ENCODE measurements at places on chromosomes 11 and 22.

DNA sequence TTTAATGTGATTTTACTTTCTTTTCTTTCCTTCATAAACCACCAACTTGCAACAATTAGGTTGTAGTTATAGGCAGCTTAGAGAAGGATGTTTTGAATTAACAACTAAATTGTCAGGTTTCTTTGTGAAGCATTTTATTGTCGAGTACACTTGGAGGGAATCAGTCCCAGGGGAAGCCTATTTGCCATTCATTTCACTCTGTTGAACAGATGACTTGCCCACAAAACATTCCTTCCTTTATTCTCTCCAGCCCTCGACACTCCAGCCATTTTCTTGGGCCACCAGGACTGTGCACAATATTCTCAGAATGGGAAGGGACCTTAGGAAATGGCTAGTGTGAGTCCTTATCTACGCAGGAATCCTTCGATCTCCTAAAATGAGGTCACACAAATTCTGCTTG is 620.6 kb downstream of the SOX6 start:
- DNase-seq, result no peak

- no peak for DNase-seq
Observed at GRCh38 chr11:46387919-46388618, 3.5 kb downstream of the CHRM4 start.

DNA sequence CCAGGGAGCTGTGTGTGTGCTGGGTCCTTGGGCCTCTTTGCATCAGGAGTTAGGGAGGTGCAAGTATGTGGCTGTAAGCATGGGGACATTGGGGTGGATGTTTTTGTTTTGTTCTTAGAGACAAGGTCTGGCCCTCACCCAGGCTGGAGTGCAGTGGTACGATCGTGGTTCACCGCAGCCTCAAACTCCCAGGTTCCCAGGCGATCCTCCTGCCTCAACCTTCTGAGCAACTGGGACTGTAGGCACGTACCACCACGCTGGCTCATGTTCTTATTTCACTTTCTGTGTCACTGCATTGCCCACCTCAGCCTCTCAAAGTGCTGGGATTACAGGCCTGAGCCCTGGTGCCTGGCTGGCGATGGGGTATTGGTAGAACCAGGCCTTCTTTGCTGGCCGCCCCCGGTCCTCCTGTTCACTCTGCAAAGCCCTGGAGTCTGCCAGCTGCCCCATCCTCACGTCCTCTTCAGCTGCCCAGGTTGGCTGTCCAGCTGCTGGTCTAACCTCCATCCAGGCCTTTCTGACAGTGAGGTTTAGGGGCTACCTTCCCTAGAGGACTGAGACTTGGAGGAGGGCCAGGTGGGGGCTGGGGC is 851 bp upstream of the GRAMD4 start:
- DNase-seq, result no peak

- DNase-seq, result no peak
Observed at GRCh38 chr11:46026606-46027293, 94.5 kb downstream of the PHF21A start.

GRCh38 chr22:41249442-41249841 is 8.7 kb upstream of the CHADL start:
- DNase-seq, result no peak

GRCh38 chr11:93852242-93852641 is 1.8 kb upstream of the VSTM5 start:
- DNase-seq, result no peak

GRCh38 chr11:68689737-68690625 is 5.6 kb downstream of the GAL start:
- no peak for DNase-seq

- DNase-seq, result no peak
Observed at GRCh38 chr11:88378422-88379066, 41.0 kb upstream of the CTSC start.

DNA sequence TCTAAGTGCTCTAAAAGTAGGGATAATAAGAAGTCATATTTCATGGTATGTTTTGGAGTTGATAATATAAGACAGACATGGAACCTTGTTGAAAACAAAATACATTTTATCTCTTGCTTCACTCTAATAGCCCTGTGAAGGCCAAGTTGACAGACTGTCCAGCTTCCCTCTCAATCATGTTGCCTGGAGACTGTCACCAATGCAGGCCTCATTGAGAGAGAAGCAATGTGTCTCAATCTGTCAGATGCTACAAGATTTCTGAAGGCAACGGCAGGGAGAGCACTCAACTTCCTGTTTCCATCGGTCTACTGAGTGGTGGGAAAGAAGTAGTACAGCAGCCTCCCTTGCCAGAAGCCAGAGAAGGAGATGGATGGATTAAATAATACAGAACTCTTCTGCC is 23.6 kb upstream of the FJX1 start:
- no peak for DNase-seq

GRCh38 chr11:45794169-45794568 is 10.8 kb upstream of the SLC35C1 start:
- no peak for DNase-seq

DNA sequence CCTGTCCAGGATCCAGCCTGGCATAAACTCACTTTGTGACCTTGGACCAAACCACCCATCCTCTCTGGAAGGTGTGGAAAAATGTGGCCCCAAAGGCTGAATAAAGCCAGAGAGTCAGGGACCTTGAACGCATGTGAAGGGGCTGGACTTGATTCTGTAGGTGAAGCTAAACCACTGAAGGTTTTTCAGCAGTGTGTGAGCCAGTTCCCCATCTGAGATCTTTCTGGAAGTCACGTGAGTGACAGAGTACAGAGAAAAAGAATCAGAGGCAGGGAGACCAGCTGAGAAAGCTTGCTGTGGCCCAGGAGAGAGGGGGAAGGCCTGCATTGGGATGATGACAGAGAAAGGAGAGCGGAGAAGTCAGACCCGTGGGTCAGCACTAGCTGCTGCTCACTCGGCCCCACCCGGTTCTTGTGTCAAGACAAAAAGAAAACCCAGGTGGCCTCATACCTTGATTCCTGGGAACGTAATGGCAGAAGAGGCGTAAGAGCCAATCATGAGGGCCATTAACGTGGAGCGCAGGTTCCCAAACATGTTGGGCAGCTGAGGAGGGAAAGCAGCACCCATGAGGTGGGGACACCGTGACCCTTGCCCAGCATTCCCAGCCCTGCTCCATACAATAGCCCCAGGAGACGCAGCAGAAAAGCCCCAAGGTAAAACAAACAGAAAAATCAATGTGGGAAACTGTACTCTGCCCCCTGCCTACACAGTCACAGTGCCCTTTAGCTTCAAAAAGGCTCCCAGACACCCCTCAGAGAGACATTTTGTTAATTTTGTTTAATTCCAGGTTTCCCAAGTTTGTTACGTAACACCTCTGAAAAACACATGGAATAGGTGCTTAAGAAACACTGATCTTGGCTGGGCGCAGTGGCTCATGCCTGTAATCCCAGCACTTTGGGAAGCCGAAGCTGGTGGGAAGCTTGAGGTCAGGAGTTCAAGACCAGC is 17.9 kb downstream of the SLC43A1 start:
- DNase-seq, result no peak

- no peak for DNase-seq
Observed at GRCh38 chr11:121473064-121473777, 20.5 kb upstream of the SORL1-AS1 start.

- DNase-seq, result no peak
Observed at GRCh38 chr11:72736452-72737069, 15.6 kb downstream of the ARAP1 start.

DNA sequence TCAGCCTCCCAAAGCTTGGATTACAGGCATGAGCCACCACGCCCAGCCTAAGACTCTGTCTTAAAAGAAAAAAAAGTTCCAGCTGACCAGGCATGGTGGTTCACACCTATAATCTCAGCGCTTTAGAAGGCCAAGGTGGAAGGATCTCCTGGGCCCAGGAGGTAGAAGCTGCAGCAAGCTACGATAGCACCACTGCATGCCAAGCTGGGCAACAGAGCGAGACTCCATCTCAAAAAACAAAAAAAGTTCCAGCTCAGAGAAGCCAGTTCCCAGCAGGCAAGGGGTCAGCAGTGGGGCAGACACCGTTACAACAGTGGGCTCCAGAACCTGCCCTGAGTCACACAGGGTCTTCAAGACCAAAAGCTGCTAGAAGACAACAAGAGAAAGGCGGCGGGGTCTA is 3.3 kb downstream of the TMEM184B start:
- no peak for DNase-seq

DNA sequence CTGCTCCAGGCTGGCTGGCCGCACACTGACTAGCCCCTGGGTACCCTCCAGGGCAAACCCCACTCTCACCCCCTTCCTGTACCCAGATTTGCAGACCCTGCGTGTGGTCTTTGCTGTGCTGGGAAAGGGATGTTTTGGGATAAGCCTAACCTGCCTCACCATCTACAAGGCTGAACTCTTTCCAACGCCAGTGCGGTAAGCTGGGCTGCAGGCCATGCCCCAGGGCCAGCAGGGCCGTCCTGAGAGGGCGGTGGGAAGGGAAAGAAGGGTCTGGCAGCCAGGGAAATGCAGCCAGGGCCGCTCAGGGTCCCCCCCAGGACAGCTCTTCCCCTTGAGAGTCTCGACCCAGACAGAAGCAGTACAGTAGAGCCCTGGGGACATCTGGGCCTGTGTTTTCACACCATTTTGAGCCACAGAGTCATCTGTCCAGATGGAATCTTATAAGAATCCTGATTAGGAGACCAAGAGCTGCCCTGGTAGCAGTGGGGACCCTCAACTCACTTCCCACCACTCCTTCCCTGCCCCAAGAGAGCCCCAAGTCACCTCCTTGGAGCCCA is 22.4 kb upstream of the SLC22A12 start:
- DNase-seq, result no peak

DNA sequence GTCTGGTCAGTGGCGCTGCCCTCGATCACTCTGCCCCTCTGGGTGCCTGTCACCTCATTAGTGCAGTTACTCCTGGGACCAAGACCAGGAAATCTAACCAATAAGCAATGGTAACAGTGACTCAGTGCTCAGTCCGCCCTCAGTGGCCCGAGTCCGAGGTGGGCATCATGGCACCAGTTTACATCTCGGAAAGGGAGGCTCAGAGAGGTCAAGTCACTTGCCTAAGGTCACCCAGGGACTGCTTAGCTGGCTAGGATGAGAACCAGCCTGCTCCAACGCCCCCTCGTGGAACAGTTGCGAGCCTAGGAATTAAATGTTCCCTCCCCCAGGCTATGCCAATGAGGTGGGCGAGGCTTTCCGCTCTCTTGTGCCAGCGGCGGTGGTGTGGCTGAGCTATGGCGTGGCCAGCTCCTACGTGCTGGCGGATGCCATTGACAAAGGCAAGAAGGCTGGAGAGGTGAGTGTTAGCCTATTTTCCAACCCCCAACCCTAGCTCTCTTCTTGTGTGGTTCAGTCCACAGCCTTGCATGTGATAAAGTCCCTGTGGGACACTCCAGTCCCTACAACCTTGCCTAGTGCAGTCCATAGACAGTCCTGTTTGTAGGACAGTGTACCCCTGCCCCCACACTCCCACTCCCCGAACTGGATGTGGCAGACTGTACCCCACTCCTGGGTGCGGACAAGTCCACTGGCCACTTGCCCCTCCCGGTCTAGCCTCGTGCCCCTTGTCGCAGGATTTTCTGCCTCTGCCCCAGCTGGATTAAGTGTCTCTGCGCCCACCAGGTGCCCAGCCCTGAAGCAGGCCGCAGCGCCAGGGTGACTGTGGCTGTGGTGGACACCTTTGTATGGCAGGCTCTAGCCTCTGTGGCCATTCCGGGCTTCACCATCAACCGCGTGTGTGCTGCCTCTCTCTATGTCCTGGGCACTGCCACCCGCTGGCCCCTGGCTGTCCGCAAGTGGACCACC is 1.1 kb downstream of the MTFP1 start:
- no peak for DNase-seq

DNA sequence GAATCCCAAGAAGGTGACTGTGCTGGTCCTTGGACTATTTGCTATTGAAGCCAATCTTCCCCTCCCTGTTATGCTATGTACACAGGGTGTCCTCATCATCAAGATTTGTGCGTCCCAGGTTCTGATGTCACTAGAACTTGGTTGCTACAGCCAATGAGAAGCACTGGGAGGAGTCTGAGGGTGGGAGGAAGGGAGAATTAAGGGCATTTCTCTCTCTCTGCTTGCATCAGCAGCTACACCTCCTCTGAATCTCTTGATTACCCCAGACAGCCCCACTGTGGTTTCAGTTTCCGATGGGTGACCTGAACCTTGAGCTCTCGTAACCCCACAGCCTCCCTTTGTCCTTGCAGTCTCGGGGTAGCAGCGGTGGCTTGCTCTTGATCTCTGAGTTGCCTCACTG is 212.4 kb upstream of the SESN3 start:
- DNase-seq, result no peak

DNA sequence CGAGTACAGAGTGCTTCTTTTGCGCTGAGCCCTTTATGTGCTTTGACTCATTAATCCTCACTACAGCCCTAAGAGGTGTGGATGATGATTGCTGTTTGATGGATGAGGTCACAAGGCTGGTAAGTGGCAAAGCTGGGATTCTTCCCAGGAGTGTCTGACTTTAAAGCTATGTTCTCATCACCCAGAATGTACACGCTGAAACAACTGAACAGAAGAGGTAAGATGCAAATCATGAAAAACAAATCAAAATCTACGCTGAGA is 37.7 kb upstream of the CREB3L1 start:
- no peak for DNase-seq

GRCh38 chr11:119179983-119180382 is 5.3 kb upstream of the NHERF4 start:
- no peak for DNase-seq

GRCh38 chr11:75383246-75383645 is 16.1 kb upstream of the RPS3 start:
- no peak for DNase-seq

All from esophagus squamous epithelium (tissue), 5 donors.